Fibroblast of skin of right quadriceps (primary cell): ENCODE measurements at places on chromosomes 6 and 20.
A peak's percentile ranks its signal among the peaks of the same experiment; 100 is the strongest.

GRCh38 chr20:62196286-62196685, 13.5 kb downstream of the MTG2 start:
- no peak for DNase-seq

DNA sequence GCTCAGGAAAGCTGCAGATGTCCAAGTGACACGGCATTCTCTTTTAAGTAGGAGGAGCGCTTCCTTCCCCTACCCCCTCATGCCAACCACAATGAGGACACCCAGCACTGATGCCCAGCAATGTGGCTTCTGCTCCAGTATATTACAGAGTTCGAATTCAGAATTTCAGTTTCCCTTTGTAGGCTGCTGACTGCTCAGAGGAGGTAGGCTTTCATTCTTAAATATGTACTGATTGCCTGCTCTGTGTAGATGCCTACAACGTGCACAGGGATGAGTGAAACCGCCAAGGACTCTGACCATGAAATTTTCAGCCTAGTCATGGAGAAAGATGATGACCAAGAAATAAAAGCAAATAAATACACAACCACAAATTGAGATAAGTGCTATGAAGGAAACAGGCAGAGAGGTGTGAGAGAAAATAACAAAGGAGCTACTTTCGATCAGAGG, 50.9 kb upstream of the TNFAIP3 start:
- no peak for DNase-seq

GRCh38 chr6:160121981-160122380, 366 bp downstream of the SLC22A1 start:
- no peak for DNase-seq

DNA sequence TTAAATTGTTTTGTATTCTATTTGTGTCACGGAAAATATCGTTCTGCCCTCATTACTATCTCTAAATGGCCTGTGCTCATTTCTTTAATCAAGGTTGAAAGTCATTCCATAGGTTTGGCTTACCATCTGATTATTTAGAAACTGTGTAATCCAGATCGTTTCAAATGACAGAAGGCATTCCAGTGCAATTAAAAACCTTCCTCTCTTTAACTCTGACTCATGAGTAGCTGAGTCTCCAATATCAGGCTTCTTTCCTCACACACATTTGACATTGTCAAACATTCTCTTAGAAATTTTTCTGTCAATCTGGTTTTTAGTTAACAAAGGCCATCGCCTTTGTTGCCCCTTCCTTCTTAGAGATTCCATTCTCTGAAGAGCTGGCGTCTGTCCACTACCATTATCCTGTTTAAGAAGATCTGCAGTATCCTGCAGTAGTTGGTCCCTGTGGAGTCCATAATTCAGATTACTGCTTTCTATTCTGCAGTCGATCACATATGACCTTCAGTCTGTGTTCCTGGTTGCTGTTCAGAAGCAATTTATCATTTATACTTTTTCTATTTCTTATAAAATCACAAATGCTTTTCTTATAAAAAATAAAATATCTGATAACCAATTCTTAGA, 3.9 kb upstream of the TRDN start:
- DNase-seq, result no peak

DNA sequence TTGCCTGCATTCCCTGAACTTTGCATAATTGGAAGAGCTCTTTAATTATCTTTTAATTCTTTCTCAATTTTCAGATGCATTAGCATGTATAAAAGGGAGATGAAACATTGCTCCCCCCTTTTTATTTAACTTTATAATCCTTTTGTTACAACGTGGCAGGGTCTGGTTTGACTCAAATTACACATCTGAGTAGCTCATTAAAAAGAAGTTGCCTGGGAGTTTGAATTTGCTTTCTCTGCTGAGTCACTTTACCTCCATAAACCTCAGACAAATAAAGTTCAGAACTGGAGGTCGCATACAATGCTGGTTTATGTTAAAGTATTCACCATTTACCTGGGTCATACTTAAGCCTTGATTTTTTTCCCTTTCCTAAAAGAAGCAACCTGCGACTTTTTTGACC, 495.2 kb downstream of the PREX1 start:
- peak; percentile 73 for DNase-seq

GRCh38 chr20:58201616-58202015, 26.8 kb downstream of the ANKRD60 start:
- DNase-seq, result no peak

- DNase-seq, result peak; percentile 40
Measured at GRCh38 chr6:127966616-127967015, 65.8 kb upstream of the THEMIS start.

DNA sequence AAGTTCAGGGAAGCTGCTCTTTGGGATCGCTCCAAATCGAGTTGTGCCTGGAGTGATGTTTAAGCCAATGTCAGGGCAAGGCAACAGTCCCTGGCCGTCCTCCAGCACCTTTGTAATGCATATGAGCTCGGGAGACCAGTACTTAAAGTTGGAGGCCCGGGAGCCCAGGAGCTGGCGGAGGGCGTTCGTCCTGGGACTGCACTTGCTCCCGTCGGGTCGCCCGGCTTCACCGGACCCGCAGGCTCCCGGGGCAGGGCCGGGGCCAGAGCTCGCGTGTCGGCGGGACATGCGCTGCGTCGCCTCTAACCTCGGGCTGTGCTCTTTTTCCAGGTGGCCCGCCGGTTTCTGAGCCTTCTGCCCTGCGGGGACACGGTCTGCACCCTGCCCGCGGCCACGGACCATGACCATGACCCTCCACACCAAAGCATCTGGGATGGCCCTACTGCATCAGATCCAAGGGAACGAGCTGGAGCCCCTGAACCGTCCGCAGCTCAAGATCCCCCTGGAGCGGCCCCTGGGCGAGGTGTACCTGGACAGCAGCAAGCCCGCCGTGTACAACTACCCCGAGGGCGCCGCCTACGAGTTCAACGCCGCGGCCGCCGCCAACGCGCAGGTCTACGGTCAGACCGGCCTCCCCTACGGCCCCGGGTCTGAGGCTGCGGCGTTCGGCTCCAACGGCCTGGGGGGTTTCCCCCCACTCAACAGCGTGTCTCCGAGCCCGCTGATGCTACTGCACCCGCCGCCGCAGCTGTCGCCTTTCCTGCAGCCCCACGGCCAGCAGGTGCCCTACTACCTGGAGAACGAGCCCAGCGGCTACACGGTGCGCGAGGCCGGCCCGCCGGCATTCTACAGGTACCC, at the start of gene ESR1:
Gene ESR1 (plus strand): TSS at position 170 of the 858 bp plus-strand sequence. CDS start 231 bp downstream, at position 401.
- DNase-seq, result peak; percentile 2

DNA sequence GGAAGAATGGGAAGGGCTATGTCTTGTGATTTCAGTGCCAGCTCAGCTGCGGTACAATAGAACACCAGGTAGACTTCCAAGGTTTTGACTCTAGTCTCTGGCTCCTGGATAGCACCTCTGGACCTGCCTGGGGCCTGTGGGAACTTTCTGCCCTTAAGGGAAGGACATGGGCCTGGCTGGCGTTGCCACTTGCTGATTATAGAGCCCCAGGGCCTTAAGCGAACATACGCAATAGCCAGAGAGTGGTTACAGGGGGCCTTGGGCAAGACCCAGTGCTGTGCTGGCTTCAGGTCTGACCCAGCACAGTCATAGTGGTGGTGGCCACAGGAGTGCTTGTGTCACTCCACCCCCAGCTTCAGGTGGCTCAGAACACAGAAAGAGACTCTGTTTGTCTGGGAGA, 131.1 kb upstream of the COL21A1 start:
- DNase-seq, result no peak

- peak; percentile 9 for DNase-seq
Measured at GRCh38 chr6:69162811-69163210, 527.7 kb downstream of the ADGRB3 start.

- no peak for DNase-seq
Measured at GRCh38 chr20:54058420-54059139, 11.8 kb downstream of the BCAS1 start.

DNA sequence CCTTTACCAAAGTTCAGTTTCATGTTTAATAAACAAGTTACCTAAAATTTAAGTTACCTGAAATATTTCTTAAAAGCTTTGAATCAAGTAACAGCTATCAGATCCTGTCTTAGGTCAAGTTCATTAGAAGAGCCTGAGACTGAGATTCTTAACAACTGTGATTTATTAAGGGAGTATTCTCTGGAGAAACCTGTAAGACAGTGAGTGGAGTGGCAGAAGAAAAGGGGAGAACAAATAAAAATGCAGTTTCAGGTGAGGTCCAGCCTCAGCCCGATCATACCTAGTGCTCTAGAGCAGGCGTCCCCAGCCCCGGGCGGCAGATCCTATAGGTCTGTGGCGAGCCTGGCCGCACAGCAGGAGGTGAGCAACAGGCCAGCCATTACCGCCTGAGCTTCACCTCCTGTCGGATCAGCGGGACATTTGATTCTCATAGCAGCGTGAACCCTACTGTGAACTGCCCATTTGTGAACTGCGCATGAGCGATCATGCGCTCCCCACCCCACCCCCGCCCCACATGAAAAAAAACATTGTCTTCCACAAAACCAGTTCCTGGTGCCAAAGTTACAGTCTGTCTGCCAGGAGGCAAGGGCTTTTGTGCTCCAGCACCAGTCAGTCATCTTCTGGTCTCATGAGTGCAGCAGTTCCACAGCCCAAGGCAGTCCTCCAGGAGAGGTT, 59.2 kb upstream of the ADGRB3 start:
- DNase-seq, result no peak

GRCh38 chr20:19924255-19924654, 92.9 kb upstream of the NAA20 start:
- no peak for DNase-seq

GRCh38 chr6:104682722-104683643, 176.7 kb downstream of the HACE1 start:
- DNase-seq, result no peak

DNA sequence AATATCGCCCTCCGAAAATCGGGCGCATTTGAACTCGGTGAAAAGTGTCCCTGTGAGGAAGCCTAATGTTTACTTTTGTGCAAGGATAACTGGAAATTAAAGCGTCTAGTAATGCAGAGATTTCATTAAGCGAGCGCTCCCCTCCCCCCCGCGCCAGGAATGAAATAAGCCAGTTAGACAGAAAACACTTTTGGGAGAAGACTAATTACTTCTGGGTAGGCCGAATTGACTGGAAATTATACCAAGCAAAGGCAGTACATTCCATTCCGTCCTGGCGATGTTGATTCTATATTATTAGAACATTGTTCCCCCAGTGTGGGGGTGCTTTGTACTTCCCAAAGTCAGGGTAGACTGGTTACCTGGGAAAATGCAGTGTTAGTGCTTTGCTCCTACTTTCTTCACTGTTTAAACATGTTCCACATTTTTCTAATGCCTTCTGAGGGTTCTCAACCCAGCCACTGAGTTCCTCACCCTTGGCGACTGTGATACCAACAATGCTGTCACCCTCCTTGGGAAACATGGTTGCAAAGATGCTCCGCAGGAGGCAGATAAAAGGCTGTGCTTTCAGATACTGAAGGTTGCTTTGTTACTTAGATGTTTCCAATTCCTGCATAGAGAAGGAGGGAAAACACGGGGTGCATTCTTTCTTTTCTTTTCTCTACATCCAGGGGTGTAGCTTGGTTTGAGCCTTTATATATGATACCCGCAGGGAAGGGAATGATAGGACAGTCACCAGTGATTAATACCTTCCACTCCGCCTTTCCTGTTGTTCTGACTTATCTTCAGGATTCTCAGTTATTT, 2.6 kb downstream of the GJA1 start:
- DNase-seq, result peak; percentile 57

- peak; percentile 13 for DNase-seq
Measured at GRCh38 chr6:93792746-93793145, 373.4 kb upstream of the EPHA7 start.

GRCh38 chr6:138555421-138555988, 56.2 kb upstream of the NHSL1 start:
- no peak for DNase-seq

GRCh38 chr20:22446613-22447446, 137.5 kb downstream of the FOXA2 start:
- DNase-seq, result peak; percentile 40

GRCh38 chr20:37519508-37520418, 1.3 kb upstream of the NNAT start:
- DNase-seq, result no peak

GRCh38 chr6:12276930-12277315, 13.2 kb upstream of the EDN1 start:
- no peak for DNase-seq

GRCh38 chr20:18719426-18719825, 94.2 kb upstream of the SCP2D1 start:
- DNase-seq, result peak; percentile 48

DNA sequence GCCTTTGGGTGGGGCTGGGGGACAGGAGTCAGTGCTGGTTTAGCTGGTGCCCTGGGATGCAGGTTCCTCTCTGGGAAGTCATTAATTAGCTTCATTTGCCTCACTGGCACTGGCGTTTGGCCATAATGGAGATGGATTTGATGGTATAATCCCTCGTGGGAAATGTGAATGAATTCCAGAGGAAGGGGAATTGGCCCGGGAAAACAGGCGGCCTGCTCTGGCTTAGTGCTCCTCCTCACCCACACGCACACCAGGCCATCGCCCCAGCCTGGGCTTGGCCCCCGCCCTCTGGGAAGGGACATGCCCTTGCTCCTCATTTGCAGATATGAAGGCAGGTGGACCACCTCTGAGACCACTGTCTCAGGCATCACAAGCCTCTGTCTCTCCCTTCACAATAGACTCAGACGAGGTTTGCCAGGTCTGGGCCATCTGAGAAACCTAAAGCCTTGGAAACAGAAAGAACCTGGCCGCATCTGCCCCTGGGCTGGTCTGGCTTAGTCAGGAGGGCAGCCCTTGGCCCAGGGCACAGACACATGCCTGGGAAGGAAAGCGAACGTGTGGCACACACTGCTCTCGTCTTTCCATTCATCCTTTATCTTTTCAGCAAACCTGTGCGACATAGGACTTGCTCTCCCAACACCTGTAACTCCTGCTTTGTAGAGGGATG, 199.2 kb upstream of the CDH4 start:
- no peak for DNase-seq

- peak; percentile 68 for DNase-seq
Measured at GRCh38 chr6:166032366-166033200, 135.1 kb downstream of the TBXT start.

- peak; percentile 28 for DNase-seq
Measured at GRCh38 chr6:79028641-79029314, 49.3 kb downstream of the PHIP start.

- DNase-seq, result no peak
Measured at GRCh38 chr6:43900916-43901732, 131.1 kb downstream of the VEGFA start.

- no peak for DNase-seq
Measured at GRCh38 chr6:166487148-166487547, 99.3 kb downstream of the RAMACL start.
